ENCODE measurements at places on chromosomes 5 and 9.
A peak's percentile ranks its signal among the peaks of the same experiment; 100 is the strongest.

- no peak for DNase-seq
These were observed 485.4 kb downstream of the ZNF608 start for GRCh38 chr5:124260921-124261515.

DNA sequence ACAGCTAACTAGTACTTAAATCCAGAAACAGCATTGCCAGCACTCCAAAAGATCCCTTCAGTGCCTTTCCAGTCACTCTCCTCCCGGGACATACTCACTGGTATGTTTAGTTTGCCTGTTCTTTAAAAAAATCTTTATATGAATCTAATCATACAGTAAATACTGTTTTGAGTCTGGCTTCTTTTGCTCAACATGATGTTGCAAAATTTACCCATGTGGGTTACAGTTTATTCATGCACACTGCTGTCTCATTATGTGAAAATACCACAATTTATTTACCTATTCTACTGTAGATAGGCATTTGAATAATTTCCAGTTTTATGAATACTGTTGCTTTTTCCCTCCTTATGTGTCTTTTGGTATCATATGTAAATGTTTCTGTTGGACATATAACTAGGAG lies 13.5 kb downstream of the NDFIP1 start:
- DNase-seq = no peak

DNA sequence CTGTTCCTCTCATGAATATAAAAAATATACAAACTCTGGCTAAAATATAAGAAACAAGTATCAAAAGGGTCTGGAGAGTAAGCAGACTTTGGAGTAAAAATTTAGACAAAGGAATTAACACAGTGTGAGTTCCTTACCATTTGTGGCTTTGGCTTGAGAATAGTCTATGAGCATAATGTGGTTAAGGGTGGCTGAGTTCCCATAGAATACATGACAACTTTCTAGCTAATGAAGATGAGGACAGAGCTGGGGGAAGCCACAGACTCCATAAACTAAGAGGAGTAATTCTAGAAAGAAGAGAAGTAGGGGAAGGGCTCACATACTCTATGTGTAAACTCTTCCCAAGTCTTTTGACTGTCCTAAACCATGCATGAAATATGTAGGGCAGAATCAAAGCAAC lies 79.4 kb downstream of the CAAP1 start:
- DNase-seq = no peak

GRCh38 chr5:90640484-90641059 lies 82.0 kb downstream of the ADGRV1 start:
- peak; percentile 17 for DNase-seq

GRCh38 chr9:109341561-109341960 lies 20.7 kb upstream of the EPB41L4B start:
- peak; percentile 19 for DNase-seq

GRCh38 chr9:130387398-130387797 lies 57.4 kb upstream of the ASS1 start:
- no peak for DNase-seq

Data from DMS79 treated with DMSO at 0.1 percent for 48 hours (cell line).